ENCODE measurements at places on chromosomes 6 and 20.
A peak's percentile ranks its signal among the peaks of the same experiment; 100 is the strongest.

DNA sequence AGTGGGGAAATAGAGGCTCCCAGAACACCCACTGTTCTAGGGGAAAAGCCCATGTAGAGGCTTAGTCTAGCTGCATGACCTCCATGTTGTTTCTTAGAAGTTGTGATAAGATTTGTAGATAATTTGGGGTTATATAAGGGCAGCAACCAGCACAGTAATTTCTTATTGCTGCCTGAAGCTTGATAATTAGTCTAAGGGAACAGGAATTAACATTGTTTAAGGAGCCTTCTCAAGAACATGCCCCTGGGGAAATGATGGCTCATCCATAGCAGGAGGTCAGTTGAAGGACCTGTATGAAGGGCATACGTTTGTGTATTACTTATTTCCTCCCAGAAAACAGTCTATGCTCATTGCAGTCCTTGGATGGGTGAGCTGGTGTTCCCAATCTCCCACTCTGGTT, 170.7 kb upstream of the SCGN start:
- no peak for DNase-seq

DNA sequence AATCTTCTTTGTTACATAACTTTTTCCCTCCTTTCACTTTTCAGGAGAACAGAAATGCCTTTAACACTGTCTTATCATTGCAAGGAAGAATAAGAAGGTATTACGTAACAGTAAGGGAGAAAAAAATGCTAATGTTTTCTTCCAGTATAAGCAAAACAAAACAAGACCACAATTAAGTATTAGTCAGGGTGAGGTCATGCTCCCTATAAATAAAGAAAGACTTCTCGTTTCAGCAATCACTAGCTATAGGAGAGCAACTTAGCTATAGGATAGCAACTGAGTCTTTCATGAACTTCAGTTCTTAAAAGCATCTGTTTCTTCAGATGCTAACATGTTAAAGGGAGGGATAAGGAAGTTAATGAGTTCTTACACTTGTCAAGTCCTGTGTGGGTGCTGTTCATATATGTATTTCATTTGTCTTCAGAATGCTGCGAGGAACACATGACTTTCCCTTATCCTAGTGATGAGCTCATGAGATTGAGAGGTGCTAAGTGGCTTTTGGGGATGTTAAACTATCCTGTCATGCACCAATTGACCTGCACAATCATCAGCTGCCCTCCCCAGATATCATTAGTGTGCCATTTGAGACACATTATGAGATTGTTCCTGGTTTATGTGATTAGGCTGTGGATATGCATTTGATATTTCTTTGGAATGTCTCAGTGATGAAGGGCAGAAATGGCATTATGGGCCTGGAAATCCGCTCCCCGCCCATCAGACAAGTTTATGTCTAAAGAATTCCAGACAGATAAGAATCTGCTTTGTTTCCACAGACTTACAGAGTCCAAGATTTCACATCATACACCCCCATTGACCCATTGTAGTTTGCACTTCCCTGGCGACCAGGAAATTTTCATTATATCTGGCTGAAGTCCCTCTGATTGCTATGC, 37.5 kb downstream of the LAMA4 start:
- DNase-seq, result peak; percentile 96

DNA sequence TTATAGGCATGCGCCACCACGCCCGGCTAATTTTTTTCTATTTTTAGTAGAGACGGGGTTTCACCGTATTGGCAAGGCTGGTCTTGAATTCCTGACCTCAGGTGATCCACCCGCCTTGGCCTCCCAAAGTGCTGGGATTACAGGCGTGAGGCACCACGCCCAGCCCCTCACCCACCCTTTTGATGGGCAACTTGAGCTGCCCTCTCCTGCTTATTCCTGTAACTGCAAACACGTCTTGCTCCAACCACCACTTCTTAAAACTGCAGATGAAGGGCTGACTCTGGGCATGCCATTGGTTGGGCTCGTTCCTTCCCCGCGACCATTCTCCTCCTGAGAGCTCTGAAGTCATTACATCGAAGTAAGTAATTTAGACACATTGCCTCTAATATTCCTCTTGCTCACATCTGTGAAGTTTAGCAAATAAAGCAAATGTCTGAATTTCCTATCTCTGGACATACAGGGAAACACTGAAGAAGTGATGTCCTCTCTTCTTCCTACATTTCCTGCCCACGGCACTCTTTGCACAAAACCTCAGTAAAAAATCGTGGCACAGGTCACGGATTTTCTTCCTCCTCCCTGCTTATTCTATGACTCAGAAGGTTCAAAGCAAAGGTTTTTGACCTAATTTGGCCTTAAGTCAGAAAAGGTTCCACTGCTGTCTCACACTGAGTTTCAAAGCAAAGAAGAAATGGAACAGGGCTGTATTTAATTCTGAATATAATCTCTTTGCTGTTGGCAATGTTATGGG, 117.5 kb downstream of the GMPR start:
- peak; percentile 41 for DNase-seq

- DNase-seq, result no peak
Measured at GRCh38 chr6:114119056-114119455, 148.1 kb upstream of the HDAC2 start.

Data from dermis blood vessel endothelial cell (primary cell).